ENCODE measurements at places on chromosomes 5 and 9.

- no peak for DNase-seq
These were observed 1.7 kb upstream of the FAM163B start for GRCh38 chr9:133610845-133611244.

DNA sequence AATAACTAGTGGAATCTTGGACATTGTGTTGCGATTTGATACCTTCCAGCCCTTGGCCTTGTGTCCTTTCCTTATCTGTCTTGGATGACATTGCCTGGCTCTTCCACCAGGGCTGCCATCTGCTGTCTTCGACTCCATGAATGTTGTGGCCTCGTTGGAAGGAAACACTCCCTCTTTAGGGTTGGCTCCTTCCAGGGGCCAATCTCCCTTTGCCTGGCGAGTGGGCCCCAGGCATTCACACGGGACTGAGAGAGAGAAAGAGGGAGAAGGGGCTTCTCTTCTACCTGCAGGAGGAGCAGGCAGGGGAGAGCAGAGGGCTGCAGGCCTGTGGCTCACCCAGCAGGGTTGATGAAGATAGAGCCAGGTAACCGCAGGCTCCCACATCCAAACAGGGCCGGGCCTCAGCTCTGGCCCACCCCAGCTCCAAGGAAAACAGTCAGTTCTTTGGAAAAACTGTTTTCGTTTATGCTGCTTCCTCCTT, 31.3 kb downstream of the FGF1 start:
- DNase-seq, result peak; percentile 23

GRCh38 chr5:137051161-137051560, 448.0 kb downstream of the SPOCK1 start:
- peak; percentile 28 for DNase-seq

- DNase-seq, result peak; percentile 74
These were observed 17.9 kb downstream of the HSD17B4 start for GRCh38 chr5:119470105-119470763.

GRCh38 chr5:133423618-133424282, 188.6 kb downstream of the FSTL4 start:
- DNase-seq, result peak; percentile 90

DNA sequence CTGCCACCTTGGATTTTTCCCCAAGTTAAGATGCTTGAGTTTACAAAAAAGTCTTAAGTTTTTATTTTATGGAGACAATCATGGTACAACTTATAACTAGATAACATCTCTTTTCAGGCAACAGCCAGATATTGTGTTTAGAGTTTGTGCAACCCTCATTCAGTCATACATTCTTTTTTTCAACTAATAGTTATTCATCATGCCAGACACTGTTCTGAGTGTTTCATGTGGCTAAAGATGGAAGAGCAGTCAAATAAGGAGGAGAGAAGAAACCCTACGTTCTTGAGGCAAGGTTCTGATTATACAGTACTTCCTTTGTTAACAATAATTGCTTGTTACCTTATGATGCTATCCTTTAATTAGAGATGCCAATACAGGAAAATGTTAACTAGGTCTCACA, 42.1 kb upstream of the ZNF462 start:
- DNase-seq, result no peak

DNA sequence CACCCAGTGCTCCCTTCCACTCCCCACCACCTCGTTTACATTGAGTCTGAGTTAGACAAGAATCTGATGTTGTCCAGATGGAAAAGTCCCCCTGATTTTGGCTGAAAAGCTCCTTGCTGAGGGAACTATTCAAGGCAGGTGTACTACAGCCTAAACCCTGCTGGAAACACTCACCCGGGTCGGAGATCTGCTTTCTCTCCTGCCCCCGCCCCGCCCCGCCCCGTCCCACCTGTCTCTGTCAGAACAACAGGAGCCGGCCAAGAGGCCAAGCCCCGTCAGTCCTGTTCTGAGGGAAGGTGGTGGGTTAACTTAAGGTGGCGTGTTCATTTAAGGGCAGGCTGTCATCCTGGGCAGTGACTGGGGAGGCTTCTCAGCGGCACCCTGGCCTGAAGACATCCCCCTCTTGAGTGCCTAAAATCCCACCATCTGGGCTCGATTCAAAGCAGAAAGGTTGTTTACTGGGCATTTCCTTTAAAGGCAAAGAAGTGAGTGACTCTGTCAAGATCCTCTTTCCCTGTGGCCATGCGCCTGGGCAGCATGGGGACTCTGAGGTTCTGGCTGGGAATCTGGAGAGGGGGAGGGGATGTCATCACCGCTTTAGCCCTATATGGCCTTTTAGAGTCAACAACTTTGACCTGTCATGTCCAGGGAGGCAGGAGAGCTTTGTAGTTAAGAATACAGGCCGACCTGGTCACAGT, 71.1 kb upstream of the NEURL1B start:
- peak; percentile 84 for DNase-seq

Data from ELF-1 (cell line).